Tibial nerve (tissue), 4 donors: ENCODE measurements at places on chromosomes 6 and 20. TPM values are rescaled to one million over a fixed set of nuclear protein-coding genes. Genes with fewer than 3 reads are reported as not detected.

GRCh38 chr6:101572627-101573026 is 179.1 kb downstream of the GRIK2 start:
- H3K27ac ChIP-seq: no peak overlapping the region
- H3K27me3 ChIP-seq: no peaks in the 10 kb centered on the region
- H3K36me3 ChIP-seq: no peaks in the 10 kb centered on the region
- H3K4me1 ChIP-seq: no peaks in the 10 kb centered on the region

DNA sequence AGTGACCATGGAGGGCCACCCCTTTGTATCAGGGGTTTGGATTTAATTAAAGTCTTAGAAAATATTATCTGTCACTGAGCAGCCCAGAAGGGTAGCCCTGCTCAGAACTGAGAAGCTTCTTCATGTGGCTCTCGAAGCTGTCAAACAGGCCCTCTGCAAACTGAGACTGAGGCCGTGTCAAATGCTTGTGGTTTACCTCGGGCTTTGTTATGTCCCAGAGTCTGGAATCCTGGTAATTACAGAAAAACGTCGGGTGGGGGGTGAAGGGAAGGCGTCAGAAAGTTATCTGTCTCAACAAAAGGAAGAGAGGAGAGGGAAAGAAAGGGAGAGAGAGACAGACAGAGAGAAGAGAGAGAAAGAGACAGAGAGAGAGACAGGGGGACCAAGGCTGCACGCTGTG is 200.8 kb downstream of the BMP7 start:
- H3K4me3 ChIP-seq: no peak overlapping the region
- H3K27ac ChIP-seq: no peak overlapping the region
- H3K36me3 ChIP-seq: no peaks in the 10 kb centered on the region
- no peak for DNase-seq

GRCh38 chr6:155235087-155235486 is 28.7 kb upstream of the CLDN20 start:
- H3K4me3 ChIP-seq: no peak overlapping the region
- H3K4me1 ChIP-seq: no peaks in the 10 kb centered on the region
- no peak overlapping the region for H3K27ac ChIP-seq

- no peak overlapping the region for H3K4me3 ChIP-seq
- no peak for DNase-seq
- no peaks in the 10 kb centered on the region for H3K36me3 ChIP-seq
- no peak overlapping the region for H3K27ac ChIP-seq
- no peaks in the 10 kb centered on the region for H3K4me1 ChIP-seq
- no peaks in the 10 kb centered on the region for H3K27me3 ChIP-seq
Observed at GRCh38 chr6:152828431-152828830, 77.8 kb downstream of the VIP start.

GRCh38 chr6:91243436-91243835 is 656.6 kb upstream of the MAP3K7 start:
- H3K36me3 ChIP-seq: no peaks in the 10 kb centered on the region
- H3K4me3 ChIP-seq: no peak overlapping the region
- H3K4me1 ChIP-seq: no peaks in the 10 kb centered on the region
- no peaks in the 10 kb centered on the region for H3K27me3 ChIP-seq
- DNase-seq: no peak
- H3K27ac ChIP-seq: no peak overlapping the region

GRCh38 chr20:48416002-48416401 is 411.8 kb downstream of the PREX1 start:
- DNase-seq: no peak
- no peak overlapping the region for H3K4me3 ChIP-seq
- no peaks in the 10 kb centered on the region for H3K4me1 ChIP-seq

GRCh38 chr20:35767683-35768481 is 3.9 kb upstream of the PHF20 start:
- H3K27me3 ChIP-seq: no peaks in the 10 kb centered on the region
- no peaks in the 10 kb centered on the region for H3K36me3 ChIP-seq
- peak overlapping the region; percentile 95 for H3K27ac ChIP-seq
- no peak overlapping the region for H3K4me3 ChIP-seq

The RPS6KA2 gene
- total RNA-seq: 89.6 TPM

The RBPJL gene
- not detected for total RNA-seq
